Cardiac ventricle fibroblast (primary cell): ENCODE measurements at places on chromosomes 1 and 21. TPM values are rescaled to one million over a fixed set of nuclear protein-coding genes. Genes with fewer than 3 reads are reported as not detected.

The SMIM11 gene
- 1.3 and 19.6 TPM in 2 replicates for total RNA-seq

The PLA2G2F gene
- not detected in 2 replicates for total RNA-seq

The CELA3A gene
- total RNA-seq: not detected in 2 replicates

The NEK2 gene
- total RNA-seq: 0.25 and 3.1 TPM in 2 replicates

The S100A2 gene
- 0.24 and 1.9 TPM in 2 replicates for total RNA-seq

The OR6N1 gene
- total RNA-seq: not detected in 2 replicates

The GBP7 gene
- total RNA-seq: not detected in 2 replicates

The TGFB2 gene
- total RNA-seq: 2.1 and 6.9 TPM in 2 replicates

The CFAP74 gene
- total RNA-seq: not detected in 2 replicates

The HIVEP3 gene
- total RNA-seq: 1.8 and 2.0 TPM in 2 replicates

The TMEM81 gene
- total RNA-seq: 0.50 and 0.88 TPM in 2 replicates

The MAP3K6 gene
- total RNA-seq: 16.2 and 20.0 TPM in 2 replicates

The SLC1A7 gene
- total RNA-seq: 0.12 and 0.34 TPM in 2 replicates

The LIN9 gene
- total RNA-seq: 1.00 and 1.7 TPM in 2 replicates

The CD1E gene
- total RNA-seq: not detected in 2 replicates

The ANXA9 gene
- total RNA-seq: not detected in 2 replicates

The OR14I1 gene
- not detected in 2 replicates for total RNA-seq

The S100A3 gene
- total RNA-seq: 3.3 and 11.2 TPM in 2 replicates

The DMBX1 gene
- total RNA-seq: not detected in 2 replicates

The RNU1-4 gene
- total RNA-seq: under 0.01 TPM in 2 replicates

The CORT gene
- not detected in 2 replicates for total RNA-seq

The ADAMTS1 gene
- total RNA-seq: 209 and 225 TPM in 2 replicates

The HSPA6 gene
- total RNA-seq: 0.05 TPM in 1 of 2 replicates, not detected in the other

The ERICH3 gene
- not detected in 2 replicates for total RNA-seq

The CELF3 gene
- not detected in 2 replicates for total RNA-seq

The DMRTA2 gene
- total RNA-seq: not detected in 2 replicates

The MYOM3 gene
- total RNA-seq: not detected in 2 replicates

The GCSAML gene
- not detected in 2 replicates for total RNA-seq

The TNNT2 gene
- 0.78 TPM in 1 of 2 replicates, not detected in the other for total RNA-seq

The TSPAN2 gene
- total RNA-seq: 0.56 and 1.0 TPM in 2 replicates

The LCE1B gene
- total RNA-seq: not detected in 2 replicates

The SPRR1B gene
- not detected in 2 replicates for total RNA-seq

The RHD gene
- not detected in 2 replicates for total RNA-seq

The FMO5 gene
- 0.93 and 1.8 TPM in 2 replicates for total RNA-seq

The ANGPTL3 gene
- not detected in 2 replicates for total RNA-seq

The GNAT2 gene
- total RNA-seq: 0.68 TPM in 1 of 2 replicates, not detected in the other

The TMCC2 gene
- 1.4 and 2.3 TPM in 2 replicates for total RNA-seq

The RAB13 gene
- 97.1 and 105 TPM in 2 replicates for total RNA-seq
